Prostate gland (tissue), 2 donors: ENCODE measurements at places on chromosomes 1 and 21. TPM values are rescaled to one million over a fixed set of nuclear protein-coding genes. Genes with fewer than 3 reads are reported as not detected.

GRCh38 chr1:58570817-58571216 is 6.2 kb downstream of the TACSTD2 start:
- no peak overlapping the region for H3K27ac ChIP-seq
- no peak overlapping the region for H3K4me3 ChIP-seq
- H3K36me3 ChIP-seq, result no peaks in the 10 kb centered on the region
- H3K4me1 ChIP-seq, result no peaks in the 10 kb centered on the region
- DNase-seq, result no peak

GRCh38 chr1:216450227-216450626 is 27.0 kb upstream of the USH2A start:
- no peaks in the 10 kb centered on the region for H3K4me1 ChIP-seq
- no peaks in the 10 kb centered on the region for H3K27me3 ChIP-seq
- H3K4me3 ChIP-seq, result no peak overlapping the region
- no peak overlapping the region for H3K27ac ChIP-seq
- H3K36me3 ChIP-seq, result no peaks in the 10 kb centered on the region

TDRD10 gene
- 11.4 TPM for total RNA-seq

FCRLB gene
- total RNA-seq, result 2.3 TPM

PROK1 gene
- 75.3 TPM for total RNA-seq

POU3F1 gene
- 3.4 TPM for total RNA-seq
